Panc1 (cell line): ENCODE measurements at places on chromosomes 2 and 18.

GRCh38 chr2:96233880-96234316, 25.3 kb upstream of the STARD7 start:
- no peak for DNase-seq

DNA sequence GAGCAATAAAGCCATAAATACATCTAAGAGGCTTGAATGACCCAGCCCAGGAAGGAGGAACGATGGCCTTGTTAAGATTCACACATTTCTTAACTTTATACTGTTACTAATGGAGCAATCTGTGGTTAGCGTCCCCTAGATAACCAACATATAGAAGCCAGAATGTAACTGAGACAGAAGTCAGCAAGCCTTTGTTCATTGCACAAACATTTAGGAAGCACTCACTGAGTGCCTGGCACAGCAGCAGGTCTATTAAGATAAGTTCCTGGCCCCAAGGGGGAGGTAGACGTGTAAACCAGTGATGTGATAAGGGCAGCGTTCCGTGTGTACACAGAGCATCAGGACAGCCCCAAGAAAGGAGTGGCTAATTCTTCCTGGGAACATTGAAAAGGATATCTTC, 63.6 kb upstream of the ATL2 start:
- DNase-seq: no peak

GRCh38 chr2:150783896-150784295, 296.4 kb upstream of the RND3 start:
- DNase-seq: no peak

DNA sequence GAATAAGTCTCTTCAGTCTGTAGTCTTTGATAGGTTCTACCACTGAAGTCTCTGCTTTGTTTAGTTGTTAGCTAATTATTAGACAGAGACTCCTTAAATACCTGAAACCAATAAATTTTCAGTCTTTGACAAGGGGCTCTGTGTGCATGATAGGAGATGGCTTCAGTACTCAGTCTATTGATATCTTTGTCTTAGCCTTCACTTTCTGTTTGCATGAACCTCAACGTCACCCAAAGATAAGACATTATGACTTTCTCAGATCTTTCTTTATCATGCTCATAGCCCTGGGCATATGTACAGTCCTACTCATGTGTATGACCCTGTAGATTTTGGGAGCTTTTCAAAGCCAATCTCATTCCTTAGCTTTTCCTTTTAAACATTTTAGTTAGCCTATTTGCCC, 183.5 kb upstream of the GCFC2 start:
- no peak for DNase-seq

- no peak for DNase-seq
Observed at GRCh38 chr18:50742952-50743351, 76.9 kb downstream of the MRO start.

DNA sequence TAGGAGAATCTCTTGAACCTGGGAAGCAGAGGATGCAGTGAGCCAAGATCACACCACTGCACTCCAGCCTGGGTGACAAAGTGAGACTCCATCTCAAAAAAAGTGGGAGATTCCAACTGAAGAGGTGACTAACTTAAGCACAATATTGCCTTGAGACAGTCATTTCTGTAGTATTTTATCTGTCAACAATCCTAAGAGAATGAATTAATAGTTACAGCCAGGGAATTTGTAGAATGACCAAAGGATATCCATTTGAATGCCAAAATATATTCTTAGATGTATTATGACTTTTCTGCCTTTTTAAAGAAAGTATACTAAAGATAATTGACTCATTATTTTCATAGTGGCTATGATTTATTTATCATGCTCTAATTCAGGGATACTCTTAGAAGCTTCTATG, 40.7 kb upstream of the CCDC150 start:
- no peak for DNase-seq

DNA sequence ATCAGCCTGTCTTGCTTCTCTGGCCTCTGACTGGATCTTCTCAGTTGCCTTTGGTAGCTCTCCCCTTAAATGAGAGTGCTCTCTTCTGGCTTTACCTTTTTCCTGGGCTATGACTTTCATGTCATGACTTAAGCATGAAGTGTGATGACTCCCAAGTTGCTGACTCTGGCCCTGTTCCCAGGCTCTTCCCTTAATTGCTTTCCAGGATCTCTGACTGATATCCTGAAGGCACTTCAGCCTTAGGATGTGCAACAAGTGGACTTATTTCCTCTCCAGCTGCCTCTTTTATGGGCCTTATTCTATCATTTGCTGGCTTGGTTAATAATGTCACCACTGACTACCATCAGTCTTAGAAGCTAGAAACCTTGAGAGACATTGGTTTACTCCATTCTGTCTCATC, 17.4 kb downstream of the SEMA4F start:
- no peak for DNase-seq

DNA sequence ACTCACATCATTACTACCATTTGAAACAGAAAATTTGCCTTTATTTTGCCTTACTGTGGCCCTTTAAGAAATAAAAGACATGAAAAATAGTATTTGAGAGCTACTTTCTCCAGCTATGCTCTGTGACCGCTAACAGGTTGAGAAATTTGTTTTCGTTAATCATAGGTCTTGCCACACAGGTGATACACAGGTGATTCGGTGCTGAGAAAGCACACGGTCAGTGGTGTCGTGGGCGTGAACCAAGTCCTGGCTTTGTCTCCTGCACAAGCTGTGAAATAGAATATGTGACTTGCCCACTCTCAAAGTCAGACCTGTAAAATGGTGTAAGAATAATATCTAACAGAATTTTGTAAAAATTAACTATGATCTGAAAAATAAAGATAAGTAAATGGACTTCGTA, 155.3 kb upstream of the SLC39A10 start:
- DNase-seq: no peak

- DNase-seq: no peak
Observed at GRCh38 chr18:2186967-2187366, 384.3 kb downstream of the METTL4 start.

DNA sequence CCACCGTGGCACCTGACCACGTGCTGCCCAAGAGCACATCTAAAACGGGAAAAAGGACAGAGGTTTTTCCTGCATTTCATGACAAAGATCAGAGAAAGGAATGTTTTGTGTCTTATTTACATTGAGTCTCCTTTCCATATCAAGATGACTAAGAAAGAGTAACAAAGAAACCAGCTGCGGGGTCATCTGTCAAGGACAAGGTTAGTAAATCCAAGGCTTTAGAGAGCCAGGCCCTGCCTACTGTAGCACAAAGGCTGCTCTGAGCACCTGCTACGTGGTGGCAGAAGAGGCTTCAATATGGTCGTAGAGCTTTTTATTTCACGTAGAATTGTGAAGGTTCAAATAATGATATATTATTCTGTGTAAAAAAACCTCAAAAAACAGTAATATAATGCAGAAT, 51.0 kb downstream of the PRELID3A start:
- DNase-seq: no peak

- no peak for DNase-seq
Observed at GRCh38 chr2:86518481-86518880, 44.8 kb downstream of the CHMP3 start.
